GM23248 (cell line): ENCODE measurements at places on chromosomes 13 and 19. TPM values are rescaled to one million over a fixed set of nuclear protein-coding genes. Genes with fewer than 3 reads are reported as not detected.
A peak's percentile ranks its signal among the peaks of the same experiment; 100 is the strongest.

GRCh38 chr13:97266332-97266731 is 44.2 kb downstream of the MBNL2 start:
- H3K4me3 ChIP-seq = no peak overlapping the region
- H3K4me1 ChIP-seq = peaks cover 6% of the 10 kb centered on the region; the same call in 1 of the 2 replicates
- DNase-seq = no peak
- H3K27me3 ChIP-seq = no peaks in the 10 kb centered on the region
- no peak overlapping the region for H3K27ac ChIP-seq
- no peaks in the 10 kb centered on the region; the same call in 1 of the 2 replicates for H3K36me3 ChIP-seq

DNA sequence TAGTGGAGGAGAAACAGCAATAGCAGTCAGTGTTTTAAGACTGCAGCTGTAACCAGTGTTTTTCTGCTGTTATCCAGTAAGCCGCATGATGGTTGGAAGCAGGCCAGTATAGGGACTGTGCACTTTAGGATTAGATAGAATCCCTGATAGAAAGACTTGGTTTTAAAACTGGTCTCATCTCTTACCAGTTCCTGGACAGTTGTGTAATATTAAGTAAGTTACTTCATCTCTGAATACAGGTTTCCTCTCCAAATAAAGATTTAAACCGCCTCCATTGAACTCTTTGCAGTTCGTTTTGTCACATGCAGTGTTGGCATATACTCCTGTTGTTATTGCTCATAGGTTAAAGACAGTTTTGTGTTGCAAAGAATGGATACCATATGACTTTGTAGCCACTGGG is 25.6 kb downstream of the URI1 start:
- peak overlapping the region; percentile 46 for H3K27ac ChIP-seq
- H3K36me3 ChIP-seq = no peaks in the 10 kb centered on the region
- DNase-seq = peak; percentile 78
- no peak overlapping the region for H3K4me3 ChIP-seq
- H3K27me3 ChIP-seq = no peaks in the 10 kb centered on the region

DNA sequence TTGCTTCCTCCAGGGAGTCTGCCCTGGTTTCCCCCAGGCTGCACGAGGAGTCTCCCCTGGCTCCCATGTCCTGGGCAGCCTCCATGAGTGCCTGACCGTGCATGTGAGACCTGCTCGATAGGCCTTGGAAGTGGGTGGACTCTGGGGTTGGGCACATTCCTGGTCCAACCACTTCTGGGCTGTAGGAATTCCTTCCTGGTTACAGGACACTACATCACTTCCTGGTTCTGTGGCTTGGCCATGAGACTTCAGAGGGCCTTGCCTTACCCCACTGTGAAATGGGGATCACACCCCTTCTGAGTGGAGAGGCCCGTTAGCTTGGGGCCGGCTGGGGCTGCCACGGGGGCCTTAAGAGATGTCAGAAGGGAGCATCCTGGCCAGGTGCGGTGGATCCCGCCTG is 4.0 kb upstream of the ZNF628 start:
- H3K4me3 ChIP-seq = no peak overlapping the region
- peaks cover 11% of the 10 kb centered on the region for H3K4me1 ChIP-seq
- no peak overlapping the region for H3K27ac ChIP-seq
- no peaks in the 10 kb centered on the region for H3K27me3 ChIP-seq

DNA sequence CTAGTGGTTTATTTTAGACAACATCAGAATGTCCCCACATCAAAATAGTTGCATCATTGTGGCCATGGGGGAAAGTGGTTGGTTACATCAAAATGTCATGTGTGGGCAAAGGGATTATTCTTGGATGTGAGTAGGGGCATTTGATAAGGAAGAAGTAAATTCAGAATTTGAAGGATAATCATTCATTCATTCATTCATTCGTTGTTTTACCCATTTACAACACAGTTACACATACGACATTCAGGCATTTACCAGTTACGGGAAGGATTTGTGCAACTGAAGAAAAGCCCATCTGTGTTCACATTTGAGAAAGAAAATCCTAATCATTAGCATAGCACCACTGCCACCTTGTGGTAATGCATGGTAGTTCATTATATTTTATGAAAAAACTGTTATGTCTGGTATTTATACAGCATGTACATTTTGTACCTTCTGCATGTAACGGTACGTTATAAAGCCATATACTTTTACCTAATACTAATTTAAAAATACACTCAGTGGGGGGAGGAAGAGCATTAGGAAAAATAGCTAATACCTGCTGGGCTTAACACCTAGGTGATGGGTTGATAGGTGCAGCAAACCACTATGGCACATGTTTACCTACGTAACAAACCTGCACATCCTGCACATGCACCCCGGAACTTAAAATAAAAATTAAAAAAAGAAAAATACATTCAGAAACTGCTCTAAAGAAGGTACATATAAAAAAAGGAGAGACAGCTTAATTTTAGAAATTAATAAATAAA is 62.1 kb downstream of the DGKH start:
- H3K36me3 ChIP-seq = no peaks in the 10 kb centered on the region
- no peaks in the 10 kb centered on the region for H3K27me3 ChIP-seq
- peaks cover 16% of the 10 kb centered on the region for H3K4me1 ChIP-seq
- no peak overlapping the region for H3K4me3 ChIP-seq
- DNase-seq = peak; percentile 82

DNA sequence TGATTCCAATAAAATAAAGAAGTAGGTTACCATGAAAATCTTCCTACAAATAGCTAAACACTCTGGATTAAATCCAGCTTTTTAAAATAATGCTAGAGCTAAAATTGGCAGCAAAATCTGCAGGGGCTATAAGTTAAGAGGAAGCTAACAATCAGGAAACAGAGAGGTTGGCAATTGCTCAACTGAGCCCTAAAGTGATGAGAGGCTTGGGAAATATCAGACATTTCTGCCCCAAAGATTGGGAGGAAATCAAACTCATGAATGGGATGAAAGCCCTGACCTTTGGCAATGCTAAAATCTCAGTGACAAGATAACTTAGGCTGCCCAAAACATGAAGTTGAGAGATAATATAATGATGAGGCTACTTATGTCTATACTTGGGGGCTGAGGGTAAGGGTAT is 1437.9 kb downstream of the EFNB2 start:
- no peaks in the 10 kb centered on the region for H3K36me3 ChIP-seq
- DNase-seq = no peak
- no peak overlapping the region for H3K27ac ChIP-seq
- H3K4me3 ChIP-seq = no peak overlapping the region

GRCh38 chr13:36126491-36126890 is 4.7 kb downstream of the DCLK1 start:
- no peaks in the 10 kb centered on the region for H3K36me3 ChIP-seq
- no peak overlapping the region for H3K4me3 ChIP-seq
- DNase-seq = no peak
- H3K27me3 ChIP-seq = peaks cover 38% of the 10 kb centered on the region
- H3K27ac ChIP-seq = no peak overlapping the region

- no peak overlapping the region for H3K27ac ChIP-seq
- peak overlapping the region; percentile 83 for H3K4me3 ChIP-seq
- H3K4me1 ChIP-seq = peaks cover 5% of the 10 kb centered on the region; the same call in 1 of the 2 replicates
- no peaks in the 10 kb centered on the region for H3K27me3 ChIP-seq
Observed at GRCh38 chr19:12800466-12800770, 1.2 kb downstream of the PRDX2 start.

DNA sequence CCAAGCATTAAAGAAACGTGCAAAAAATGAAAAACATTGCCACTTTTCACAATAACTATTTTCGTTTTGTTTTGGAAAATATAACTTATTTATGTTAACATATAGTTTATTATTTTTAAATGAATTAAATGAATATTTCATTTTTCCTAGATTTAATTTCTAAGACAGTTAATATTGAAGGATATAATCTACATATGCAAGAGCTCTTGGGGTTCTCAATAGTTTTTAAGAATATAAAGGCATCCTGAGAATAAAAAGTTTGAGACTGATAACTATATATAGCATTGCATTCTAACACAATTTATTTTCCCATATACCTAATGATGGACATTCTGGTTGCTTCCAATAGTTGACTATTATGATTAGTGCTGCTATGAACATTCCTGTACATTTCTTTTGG is 19.9 kb downstream of the ZNF461 start:
- DNase-seq = no peak
- no peak overlapping the region for H3K27ac ChIP-seq
- no peaks in the 10 kb centered on the region for H3K4me1 ChIP-seq
- peaks cover 81% of the 10 kb centered on the region for H3K36me3 ChIP-seq
- no peak overlapping the region for H3K4me3 ChIP-seq

DNA sequence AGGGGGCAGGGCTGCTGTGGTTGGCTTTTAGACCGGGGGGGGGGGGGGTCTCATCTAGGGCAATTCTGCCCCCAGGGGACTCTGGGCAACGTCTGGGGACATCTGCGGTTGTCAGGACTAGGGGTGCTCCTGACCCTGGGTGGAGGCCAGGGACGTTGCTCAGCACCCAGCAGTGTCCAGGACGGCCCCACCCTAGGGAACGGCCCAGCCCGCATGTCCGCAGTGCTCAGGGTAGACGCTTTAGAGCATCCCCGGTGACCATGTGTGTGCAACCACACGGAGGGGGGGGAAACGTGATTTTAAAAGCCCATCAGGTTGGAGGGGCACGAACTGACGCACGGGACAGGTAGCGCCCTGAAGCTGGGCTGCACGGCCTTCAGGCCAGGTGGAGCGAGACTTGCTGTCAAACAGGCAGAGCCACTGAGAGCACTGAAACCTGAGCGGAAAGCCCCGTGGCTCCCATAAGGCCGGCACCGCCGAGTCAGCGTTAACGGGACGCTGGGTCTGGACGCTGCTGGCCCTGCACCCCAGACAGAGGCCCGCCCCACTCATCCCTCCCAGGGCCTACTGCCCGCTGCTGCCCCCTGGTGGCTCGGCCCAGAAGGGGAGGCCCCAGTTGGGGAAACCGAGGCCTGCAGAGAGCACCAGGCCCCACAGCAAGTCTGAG is 8.3 kb downstream of the CACTIN start:
- no peak overlapping the region for H3K27ac ChIP-seq
- no peaks in the 10 kb centered on the region for H3K4me1 ChIP-seq
- no peak overlapping the region for H3K4me3 ChIP-seq
- no peaks in the 10 kb centered on the region for H3K36me3 ChIP-seq

DNA sequence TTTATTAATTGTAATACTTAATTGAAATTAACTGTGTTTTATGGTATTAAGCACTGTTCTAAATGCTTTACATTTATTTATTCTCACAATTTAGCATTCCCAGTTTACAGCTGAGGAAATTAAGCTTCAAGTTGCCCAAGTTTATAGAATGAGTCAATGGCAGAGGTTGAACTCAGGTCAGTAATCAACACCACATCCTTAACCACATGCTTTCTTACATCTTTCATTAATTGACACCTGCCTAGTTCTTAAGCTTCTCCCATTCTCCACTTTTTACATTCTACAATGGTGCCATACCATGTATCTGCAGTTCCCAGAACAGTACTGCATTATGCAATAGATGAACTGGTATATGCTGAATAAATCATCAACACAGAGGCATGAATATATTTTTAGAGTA is 11.7 kb upstream of the RBM26 start:
- H3K27me3 ChIP-seq = no peaks in the 10 kb centered on the region
- no peaks in the 10 kb centered on the region for H3K4me1 ChIP-seq
- no peaks in the 10 kb centered on the region for H3K36me3 ChIP-seq
- no peak overlapping the region for H3K4me3 ChIP-seq

- no peak overlapping the region for H3K27ac ChIP-seq
- no peaks in the 10 kb centered on the region for H3K27me3 ChIP-seq
- no peak overlapping the region for H3K4me3 ChIP-seq
- no peak for DNase-seq
- no peaks in the 10 kb centered on the region for H3K36me3 ChIP-seq
Observed at GRCh38 chr13:112849500-112849899, 119.5 kb upstream of the MCF2L start.

ZNF534 gene
- 0.25 TPM in 1 of 2 replicates, not detected in the other for total RNA-seq

SLITRK6 gene
- not detected in 2 replicates for total RNA-seq

ADM5 gene
- 0.25 TPM in 1 of 2 replicates, not detected in the other for total RNA-seq

CYP4F2 gene
- not detected in 2 replicates for total RNA-seq

BRCA2 gene
- total RNA-seq = 3.7 and 10.0 TPM in 2 replicates

BRME1 gene
- 0.11 TPM in 1 of 2 replicates, not detected in the other for total RNA-seq

KANK2 gene
- total RNA-seq = 215 and 278 TPM in 2 replicates
